Endodermal cell (in vitro differentiated cells): ENCODE measurements at places on chromosomes 2 and 18. TPM values are rescaled to one million over a fixed set of nuclear protein-coding genes. Genes with fewer than 3 reads are reported as not detected.

DNA sequence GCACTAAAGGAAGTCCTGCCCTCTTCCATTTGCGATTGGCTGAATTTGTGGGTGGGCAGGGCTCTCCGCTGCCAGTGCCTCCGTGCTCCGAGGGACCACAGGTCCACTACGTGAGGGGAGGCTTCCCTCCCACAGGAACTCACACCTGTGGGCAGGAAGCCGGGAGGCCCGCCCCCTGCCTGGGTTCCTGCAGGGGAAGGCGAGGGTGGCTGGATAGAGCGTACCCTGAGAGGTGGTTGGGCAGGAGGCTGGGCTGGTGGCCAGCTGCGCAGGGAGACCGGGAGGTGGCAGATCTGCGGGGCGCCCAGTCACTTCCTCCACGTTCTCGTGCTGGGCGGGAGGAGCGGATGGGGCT lies 47.0 kb upstream of the PTH2R start:
- DNase-seq = peak; percentile 81

- peak; percentile 95 for DNase-seq
Observed at GRCh38 chr2:11681722-11682589, 12.0 kb upstream of the NTSR2 start.

GRCh38 chr2:96431319-96431718 lies 73.8 kb downstream of the NEURL3 start:
- peak; percentile 10 for DNase-seq

DNA sequence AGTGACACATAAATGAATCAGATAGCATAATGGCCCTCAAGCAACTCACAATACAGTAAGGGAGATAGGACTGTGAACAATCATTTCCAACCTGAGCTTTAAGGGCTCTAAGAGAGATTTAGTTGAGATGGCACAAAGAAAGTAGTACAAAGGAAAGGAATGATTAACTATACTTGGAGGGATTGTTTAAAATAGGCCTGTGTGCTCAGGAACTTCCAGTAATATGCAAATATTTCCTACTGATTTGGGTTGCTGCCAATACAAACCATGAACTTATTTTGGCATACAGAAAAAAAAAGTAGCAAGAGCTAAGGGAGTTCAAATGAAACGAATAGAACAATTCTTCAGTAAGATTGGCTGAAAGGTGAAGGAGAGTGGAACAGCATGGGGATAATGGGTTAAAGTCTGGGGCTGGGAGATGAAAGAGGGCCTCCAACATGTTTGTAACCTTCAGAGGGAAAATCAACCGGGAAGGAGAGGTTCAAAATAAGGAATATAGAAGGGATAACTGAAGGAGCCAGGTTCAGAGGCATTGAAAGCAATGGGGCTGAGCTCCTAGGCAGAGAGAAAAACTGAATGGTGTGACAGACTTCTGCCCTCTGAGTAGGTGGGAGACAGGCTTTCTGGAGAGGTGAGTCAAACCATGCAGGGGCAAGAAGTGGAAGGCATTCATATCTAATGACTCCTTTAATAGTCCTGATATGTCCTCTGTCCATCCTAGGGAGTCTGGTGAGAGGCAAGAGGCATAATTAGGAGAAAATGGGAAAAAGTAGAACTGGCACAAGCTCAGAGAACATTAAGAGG lies 83.5 kb downstream of the DNAH7 start:
- no peak for DNase-seq

DNA sequence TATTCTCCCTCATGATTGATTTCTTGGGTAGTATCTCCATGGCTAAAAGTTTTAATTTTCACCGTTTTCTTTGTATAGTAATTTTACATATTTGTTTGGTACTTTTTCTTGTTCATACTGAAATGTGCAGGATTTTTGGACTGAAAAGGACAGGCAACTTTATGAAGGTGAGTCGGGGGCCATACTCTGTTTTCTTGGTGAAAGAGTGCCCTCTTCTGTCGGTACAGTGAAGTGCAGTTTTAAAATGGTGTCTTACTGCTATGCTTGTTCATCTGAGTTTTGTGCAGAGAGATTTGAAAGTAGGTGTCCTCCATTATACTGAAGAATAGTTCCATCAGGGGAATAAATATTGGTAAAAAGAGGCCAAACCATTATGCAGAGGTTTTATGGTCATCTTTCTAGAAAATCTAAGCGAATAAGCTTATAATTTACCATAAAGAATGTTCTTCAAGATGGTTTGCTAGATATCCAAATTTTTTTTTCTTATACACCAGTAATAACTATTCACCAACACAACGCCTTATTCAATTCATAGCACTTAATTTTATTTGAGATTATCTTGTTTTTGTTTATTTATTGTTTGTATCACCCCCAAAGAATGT lies 8.7 kb upstream of the SERPINB13 start:
- DNase-seq = peak; percentile 77

GRCh38 chr2:25233916-25234605 lies 65.7 kb upstream of the POMC start:
- no peak for DNase-seq

GRCh38 chr2:228023619-228024018 lies 152.2 kb downstream of the DAW1 start:
- DNase-seq = no peak

DNA sequence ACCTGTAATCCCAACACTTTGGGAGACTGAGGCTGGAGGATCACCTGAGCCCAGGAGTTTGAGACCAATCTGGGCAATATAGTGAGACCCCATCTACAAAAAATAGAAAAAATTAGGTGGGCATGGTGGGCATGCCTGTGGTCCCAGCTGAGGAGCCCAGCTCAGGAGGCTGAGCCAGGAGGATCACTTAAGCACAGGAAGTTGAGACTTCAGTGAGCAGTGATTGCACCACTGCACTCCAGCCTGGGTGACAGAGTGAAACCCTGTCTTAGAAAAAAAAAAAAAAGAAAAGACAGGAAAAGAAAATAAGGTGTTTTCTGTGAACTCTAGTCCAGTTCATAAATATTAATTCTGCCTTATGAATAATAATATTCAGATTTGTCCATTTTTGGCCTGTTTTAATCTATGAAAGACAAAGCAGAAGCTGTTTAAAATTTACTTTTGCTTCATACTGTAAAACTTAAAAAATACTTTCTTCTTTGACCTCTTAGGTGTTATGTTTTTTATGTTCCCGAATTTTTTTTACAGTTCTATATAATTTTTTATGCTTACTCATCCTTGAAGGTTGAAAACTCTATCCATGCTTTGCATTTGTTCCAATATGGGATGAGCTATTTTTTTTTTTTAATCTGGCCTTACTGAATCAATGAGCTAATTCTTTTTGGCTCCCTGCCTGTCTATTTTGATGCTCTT lies 8.4 kb upstream of the ANXA4 start:
- DNase-seq = no peak

- peak; percentile 43 for DNase-seq
Observed at GRCh38 chr2:1600191-1601066, 143.9 kb downstream of the PXDN start.

DNA sequence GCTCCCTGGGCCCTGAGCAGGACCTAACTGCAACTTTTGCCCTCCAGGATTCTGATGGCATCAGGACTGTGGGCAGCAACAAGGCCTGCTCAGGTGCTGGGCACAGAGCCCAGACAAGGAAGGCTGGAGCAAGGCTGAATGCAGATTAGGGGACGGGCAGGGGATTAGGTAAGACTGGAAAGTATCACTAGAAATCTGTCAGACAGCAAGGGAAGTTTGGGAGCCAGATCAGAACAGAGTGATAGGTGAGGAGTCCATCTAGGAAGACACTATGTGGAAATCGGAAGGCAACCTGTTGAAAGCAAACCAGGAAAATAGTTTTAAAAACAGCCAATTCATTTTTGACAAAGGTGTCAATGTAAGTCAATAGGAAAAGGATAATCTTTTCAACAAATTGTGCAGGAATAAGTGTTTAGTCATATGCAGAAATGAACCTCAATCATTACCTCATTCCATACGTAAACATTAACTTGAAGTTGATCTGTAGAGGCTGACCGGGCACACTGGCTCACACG lies 56.4 kb upstream of the STPG4 start:
- no peak for DNase-seq

- DNase-seq = no peak
Observed at GRCh38 chr18:950882-951495, 46.3 kb downstream of the ADCYAP1 start.

GRCh38 chr2:110732422-110733413 lies at the start of gene ACOXL:
ACOXL (plus strand) TSS chr2:110732573; CDS start chr2:110768390, 35,817 bp downstream.
- peak; percentile 93 for DNase-seq

GRCh38 chr2:20356042-20356441 lies 5.4 kb upstream of the PUM2 start:
- no peak for DNase-seq

DNA sequence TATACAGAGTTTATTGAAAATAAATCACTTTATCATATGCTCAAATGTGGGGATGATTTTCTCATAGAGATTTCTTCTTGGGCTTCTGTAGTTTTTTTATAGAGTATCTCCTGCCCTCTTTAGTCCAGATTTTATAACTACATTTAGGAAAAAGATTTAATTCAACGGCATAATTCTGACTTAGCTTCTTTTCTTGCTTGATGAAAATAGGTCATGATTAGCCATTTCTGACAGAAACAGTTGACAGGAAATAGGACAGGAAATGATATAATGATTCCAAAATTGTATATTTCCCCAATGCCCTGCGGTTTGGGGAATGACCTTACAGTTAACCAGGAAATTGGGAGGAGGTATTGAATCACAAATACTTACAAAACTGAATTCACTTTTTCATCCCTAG lies 1531.9 kb upstream of the ACVR2A start:
- no peak for DNase-seq

DNA sequence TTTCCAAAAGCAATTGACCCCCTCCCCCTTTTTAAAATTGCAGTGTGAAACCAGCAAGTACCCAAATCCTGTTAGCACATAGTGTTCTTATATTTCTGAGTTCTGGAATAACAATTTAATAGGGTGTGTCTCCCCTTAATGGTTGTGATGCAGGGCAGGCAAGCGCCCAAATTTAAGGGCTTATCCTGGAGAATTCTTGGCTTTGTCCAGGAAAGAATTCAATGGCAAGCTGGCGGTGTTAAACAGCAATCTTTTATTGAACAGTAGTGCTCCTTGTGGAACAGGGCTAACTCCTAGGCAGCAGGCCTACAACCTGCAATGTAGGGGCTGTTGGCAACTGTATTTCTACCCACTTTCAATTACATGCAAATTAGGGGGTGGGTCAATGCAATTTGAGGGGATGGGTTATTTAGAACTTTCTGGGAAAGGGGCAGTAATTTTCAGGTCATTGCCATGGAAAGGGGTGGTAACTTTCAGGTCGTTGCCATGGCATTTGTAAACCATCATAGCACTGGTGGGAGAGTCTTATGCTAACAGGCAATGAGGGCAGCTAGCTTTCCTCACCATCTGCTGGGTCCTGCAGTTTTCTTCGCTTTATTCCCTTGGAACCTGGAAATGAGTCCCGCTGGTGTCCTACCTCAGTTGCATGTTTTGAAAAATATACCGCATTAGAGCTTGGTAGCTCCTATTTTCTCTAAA lies 149.0 kb upstream of the KCTD1 start:
- no peak for DNase-seq

GRCh38 chr2:151627353-151627752 lies 106.9 kb downstream of the NEB start:
- no peak for DNase-seq

GRCh38 chr2:32835148-32835547 lies 111.6 kb upstream of the LTBP1 start:
- DNase-seq = no peak

GRCh38 chr2:73050121-73050545 lies 21.4 kb downstream of the SFXN5 start:
- peak; percentile 81 for DNase-seq

DNA sequence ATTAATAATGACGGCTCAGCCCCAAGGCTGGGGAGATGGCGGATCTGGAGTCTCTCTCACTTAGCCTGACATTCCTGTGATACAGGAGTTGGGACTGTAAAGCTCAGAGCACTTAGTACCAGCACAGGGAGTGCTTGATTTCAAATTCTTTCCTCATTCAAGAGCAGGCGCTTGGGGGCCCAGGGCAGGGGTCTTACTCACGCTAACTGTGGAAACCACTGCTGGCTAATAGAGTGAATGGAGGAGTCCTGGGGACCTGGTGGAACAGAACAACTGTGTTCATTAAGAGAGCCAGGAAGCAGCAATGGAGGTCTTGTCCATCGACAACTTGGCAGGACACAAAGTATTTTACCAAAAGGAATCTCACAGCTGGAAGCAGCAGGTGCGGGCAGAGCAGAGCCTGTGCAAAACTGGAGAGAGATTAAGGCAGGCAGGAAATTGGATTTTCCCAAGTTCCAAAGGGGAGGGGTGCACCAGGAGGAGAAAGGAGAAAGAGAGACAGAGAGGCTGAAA lies 358.9 kb downstream of the TNS1 start:
- DNase-seq = no peak

GRCh38 chr2:36672199-36672598 lies 24.3 kb upstream of the VIT start:
- DNase-seq = no peak

DNA sequence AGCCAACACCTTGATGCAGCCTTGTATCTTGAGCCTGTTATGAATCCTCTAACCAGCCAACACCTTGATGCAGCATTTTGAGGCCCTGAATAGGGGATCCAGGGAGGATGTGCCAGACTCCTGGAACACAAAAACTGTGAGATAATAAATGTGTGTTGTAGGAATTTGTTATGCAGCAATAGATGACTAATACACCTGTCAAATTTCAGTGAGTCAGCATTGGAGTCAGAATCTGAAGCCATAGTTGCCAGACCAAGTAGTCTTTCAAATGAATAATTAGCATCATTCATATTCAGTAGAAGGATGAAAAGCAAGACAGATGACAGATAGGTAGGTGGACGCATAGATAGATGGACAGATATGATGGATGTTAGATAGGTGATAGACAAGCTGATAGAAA lies 942.5 kb upstream of the SLC39A10 start:
- DNase-seq = no peak

DNA sequence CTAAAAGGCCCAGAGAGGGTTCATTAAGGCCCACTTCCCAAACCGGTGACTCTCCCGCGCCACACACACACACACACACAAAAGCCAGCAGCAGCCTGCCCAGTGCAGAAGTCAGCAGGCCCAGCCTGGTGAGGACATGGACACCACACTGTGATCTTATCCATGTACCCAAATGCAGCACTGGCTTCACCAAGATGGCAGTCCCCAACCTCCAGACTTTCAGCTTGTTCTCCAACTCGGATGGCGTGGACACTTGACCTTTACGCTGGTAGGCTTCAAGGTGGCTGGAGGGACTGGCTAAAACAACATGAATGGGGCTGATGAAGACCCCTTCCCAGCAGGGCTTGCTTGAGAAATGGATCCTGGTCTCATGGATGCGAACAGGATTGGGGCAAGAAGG lies 50.4 kb downstream of the TNS1 start:
- no peak for DNase-seq

DCAF17 gene
- total RNA-seq = 24.9 to 39.7 TPM (median 31.7 TPM) in 3 replicates

OTOF gene
- 0.68 to 1.5 TPM (median 1.1 TPM) in 3 replicates for total RNA-seq

FSIP2 gene
- 4.8 and 6.7 TPM in 2 replicates for total RNA-seq

FBXO11 gene
- 77.1 and 84.5 TPM in 2 replicates for total RNA-seq

GAL3ST2 gene
- total RNA-seq = 0.38 and 0.57 TPM in 2 replicates

MFF gene
- total RNA-seq = 86.4 to 93.0 TPM (median 89.1 TPM) in 3 replicates

LMAN2L gene
- 17.6 to 25.4 TPM (median 24.4 TPM) in 3 replicates for total RNA-seq

CHST9 gene
- 44.1 and 47.5 TPM in 2 replicates for total RNA-seq

PDE1A gene
- 0.32 to 1.0 TPM in 2 of 3 replicates, not detected in the other for total RNA-seq

LBX2 gene
- total RNA-seq = 1.3 to 2.3 TPM (median 2.1 TPM) in 3 replicates

STPG4 gene
- total RNA-seq = 0.15 and 0.25 TPM in 2 replicates

SKOR2 gene
- total RNA-seq = 0.18 TPM in 1 of 2 replicates, not detected in the other

PUS10 gene
- 3.9 and 4.9 TPM in 2 replicates for total RNA-seq

ABCG5 gene
- total RNA-seq = not detected in 3 replicates

MYO7B gene
- 0.11 TPM in 1 of 3 replicates, not detected in the others for total RNA-seq

IHH gene
- 7.0 and 10.3 TPM in 2 replicates for total RNA-seq

SP100 gene
- 0.11 TPM in 1 of 3 replicates, not detected in the others for total RNA-seq

TAF4B gene
- total RNA-seq = 6.9 to 11.6 TPM (median 7.2 TPM) in 3 replicates

ACVR1C gene
- total RNA-seq = 0.59 and 0.75 TPM in 2 replicates

NT5DC4 gene
- not detected in 3 replicates for total RNA-seq

SPRED2 gene
- 57.5 and 60.3 TPM in 2 replicates for total RNA-seq

DSG3 gene
- total RNA-seq = not detected in 2 replicates

CFLAR gene
- total RNA-seq = 197 to 452 TPM (median 231 TPM) in 3 replicates
